HS-5 (cell line): ENCODE measurements at places on chromosomes 1 and 21.

DNA sequence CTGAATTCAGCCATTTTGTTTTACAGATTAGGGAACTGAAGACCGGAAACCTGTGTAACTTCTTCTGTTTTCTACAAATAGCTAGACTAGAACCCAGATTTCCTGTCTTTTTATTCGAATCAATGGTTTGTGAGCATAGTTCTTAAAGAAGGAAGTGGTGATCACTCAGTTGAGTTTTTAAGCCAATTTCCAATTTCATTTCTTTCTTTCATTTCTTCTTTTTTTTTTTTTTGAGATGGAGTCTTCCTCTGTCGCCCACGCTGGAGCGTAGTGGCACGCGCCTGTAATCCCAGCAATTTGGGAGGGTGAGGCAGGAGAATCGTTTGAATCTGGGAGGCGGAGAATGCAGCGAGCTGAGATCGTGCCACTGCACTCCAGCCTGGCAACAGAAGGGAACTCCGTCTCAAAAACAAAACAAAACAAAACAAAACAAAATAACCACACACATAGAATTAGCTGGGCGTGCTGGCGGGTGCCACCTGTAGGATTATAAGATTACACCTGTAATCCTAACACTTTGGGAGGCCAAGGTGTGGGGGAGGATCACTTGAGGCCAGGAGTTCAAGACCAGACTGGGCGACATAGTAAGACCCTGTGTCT lies 3.0 kb upstream of the MDM4 start:
- DNase-seq = no peak

- DNase-seq = no peak
These were observed 45.9 kb upstream of the CSF3R start for GRCh38 chr1:36528361-36529349.

- DNase-seq = no peak
These were observed 25.2 kb upstream of the FGGY start for GRCh38 chr1:59271561-59272260.

DNA sequence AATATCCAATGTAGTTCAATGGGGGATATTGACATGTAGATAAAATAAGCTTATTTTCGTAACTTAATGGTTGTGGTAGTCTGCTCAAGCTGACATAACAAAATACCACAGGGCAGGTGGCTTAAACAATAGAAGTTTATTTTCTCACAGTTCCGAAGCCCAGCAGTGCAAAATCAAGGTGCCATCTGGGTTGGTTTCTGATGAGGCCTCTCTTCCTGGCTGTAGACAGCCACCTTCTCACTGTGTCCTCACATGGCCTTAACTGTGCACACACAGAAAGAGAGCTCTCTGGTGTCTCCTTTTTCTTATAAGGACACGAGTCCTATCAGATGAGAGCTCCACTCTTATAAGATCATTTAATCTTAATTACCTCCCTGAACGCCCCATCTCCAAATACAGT lies 64.8 kb upstream of the IPO9 start:
- DNase-seq = no peak

GRCh38 chr1:43874716-43875115 lies 58.9 kb upstream of the ARTN start:
- DNase-seq = no peak

DNA sequence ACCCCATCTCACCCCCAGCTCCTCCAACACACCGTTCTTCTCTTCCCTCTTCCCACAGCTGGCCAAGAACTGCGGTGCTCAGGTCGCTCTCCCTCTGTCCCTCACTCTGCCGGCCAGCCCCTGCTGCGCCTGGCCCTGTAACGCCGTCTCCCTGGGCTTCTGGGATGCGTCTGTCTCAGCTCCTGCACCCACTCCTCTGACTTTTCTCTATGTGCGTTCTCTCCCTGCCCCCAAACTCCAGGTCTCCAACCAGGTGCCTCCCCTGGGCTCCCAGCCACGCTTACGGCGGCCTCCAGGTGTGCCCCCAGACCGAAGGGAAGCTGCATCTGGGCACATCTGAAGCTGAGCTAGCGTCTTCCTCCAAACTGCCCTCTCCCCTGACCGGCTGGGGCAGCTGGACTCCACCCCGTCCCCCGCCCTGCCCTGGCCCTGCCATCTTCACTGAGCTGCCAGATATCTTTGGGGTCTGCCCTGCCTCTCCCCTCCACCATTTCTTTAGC lies 2.6 kb downstream of the KRTAP10-12 start:
- no peak for DNase-seq

DNA sequence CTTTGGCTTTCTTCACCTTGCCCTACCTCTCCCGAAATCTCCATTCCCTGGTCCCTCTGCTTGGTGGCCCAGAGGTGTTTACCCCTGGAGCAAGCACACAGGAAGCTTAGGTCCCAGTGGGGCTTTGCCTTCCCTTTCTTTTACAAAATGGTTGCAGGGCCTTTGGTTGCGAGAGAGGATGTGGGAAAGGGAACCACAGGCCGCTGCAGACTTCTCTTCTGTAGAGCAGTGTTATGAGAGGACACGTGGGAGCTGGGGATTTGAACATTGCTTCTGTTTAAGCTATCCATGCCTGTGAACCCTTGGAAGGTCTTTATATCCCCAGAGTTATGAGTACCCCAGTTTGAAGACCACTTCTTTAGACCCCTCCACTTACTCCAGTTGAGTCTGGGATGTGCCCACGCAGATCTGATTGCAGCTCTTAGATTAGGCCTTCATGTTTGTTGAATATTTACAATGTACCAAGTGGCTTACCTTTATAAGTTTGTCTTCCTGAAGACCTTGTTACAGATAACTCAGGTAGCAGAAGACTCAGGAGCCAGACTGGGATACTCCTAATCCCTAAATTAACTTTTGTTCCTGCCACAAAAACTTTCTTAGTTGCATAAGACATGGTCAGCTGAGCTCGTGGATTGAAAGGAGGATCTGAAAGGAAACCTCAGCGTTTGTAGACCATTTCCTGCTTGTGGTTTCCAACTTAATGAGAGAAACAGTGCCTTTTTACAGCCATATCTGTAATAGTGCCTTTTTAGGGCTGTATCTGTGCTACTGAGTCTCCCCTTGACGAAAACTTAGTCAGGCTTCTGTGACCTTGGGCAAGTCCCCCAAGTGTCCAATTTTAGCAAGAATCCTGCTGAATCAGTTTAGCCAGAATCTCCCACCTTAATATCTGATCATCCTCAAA lies 21.9 kb upstream of the IVNS1ABP start:
- DNase-seq = no peak
